Smooth muscle cell of bladder (primary cell): ENCODE measurements at places on chromosomes 3 and 15. TPM values are rescaled to one million over a fixed set of nuclear protein-coding genes. Genes with fewer than 3 reads are reported as not detected.

BCHE gene
- 0.28 and 1.6 TPM in 2 replicates for total RNA-seq

TMEM115 gene
- total RNA-seq = 27.6 and 42.5 TPM in 2 replicates

ATP10A gene
- 5.3 and 10.4 TPM in 2 replicates for total RNA-seq

TM4SF18 gene
- total RNA-seq = under 0.01 and 0.92 TPM in 2 replicates

SCG3 gene
- not detected in 2 replicates for total RNA-seq

TADA3 gene
- 51.1 and 52.7 TPM in 2 replicates for total RNA-seq

RAD51 gene
- total RNA-seq = 1.4 and 1.6 TPM in 2 replicates

CCR3 gene
- total RNA-seq = 0.09 TPM in 1 of 2 replicates, not detected in the other

POPDC2 gene
- under 0.01 and 0.37 TPM in 2 replicates for total RNA-seq

CLSTN2 gene
- total RNA-seq = 0.09 and 0.14 TPM in 2 replicates

GADL1 gene
- total RNA-seq = not detected in 2 replicates

COPS2 gene
- 84.9 and 105 TPM in 2 replicates for total RNA-seq

FRMD5 gene
- 1.6 and 5.0 TPM in 2 replicates for total RNA-seq

ZKSCAN7 gene
- total RNA-seq = 7.8 and 9.4 TPM in 2 replicates

PLSCR5 gene
- total RNA-seq = not detected in 2 replicates
